ENCODE measurements at places on chromosomes 2 and 18.

GRCh38 chr2:170218456-170218855 lies 40.5 kb downstream of the MYO3B start:
- no peak for DNase-seq

DNA sequence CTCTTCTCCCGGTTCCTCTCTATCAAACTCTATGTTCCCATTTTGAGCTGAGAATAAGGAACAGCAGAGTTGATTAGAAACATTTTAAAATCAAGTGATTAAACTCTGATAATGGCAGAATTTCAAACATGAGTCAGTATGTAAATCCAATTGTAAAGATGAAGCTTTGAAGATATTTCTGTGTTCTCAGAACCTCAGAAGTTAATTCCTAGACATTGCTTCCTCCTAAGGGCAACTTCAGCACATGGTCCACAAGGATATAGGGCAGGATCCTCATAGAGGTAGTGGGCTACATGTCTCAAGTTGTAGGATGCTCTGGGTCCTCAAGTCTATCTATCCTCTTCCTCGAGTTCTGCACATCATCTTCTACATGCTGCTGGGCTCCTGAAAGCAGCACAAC lies 46.3 kb downstream of the QPCT start:
- no peak for DNase-seq

- no peak for DNase-seq
Observed at GRCh38 chr2:58497168-58497567, 256.0 kb upstream of the FANCL start.

- DNase-seq, result no peak
Observed at GRCh38 chr2:238125127-238125885, 13.2 kb upstream of the KLHL30 start.

- no peak for DNase-seq
Observed at GRCh38 chr2:224780106-224780505, 63.9 kb upstream of the CCDC195 start.

GRCh38 chr2:219636144-219636915 lies 8.9 kb downstream of the SLC4A3 start:
- no peak for DNase-seq

- peak; percentile 81 for DNase-seq
Observed at GRCh38 chr2:201128933-201129505, 13.1 kb downstream of the CFLAR start.

GRCh38 chr2:56299171-56299691 lies 115.4 kb downstream of the CCDC85A start:
- no peak for DNase-seq

DNA sequence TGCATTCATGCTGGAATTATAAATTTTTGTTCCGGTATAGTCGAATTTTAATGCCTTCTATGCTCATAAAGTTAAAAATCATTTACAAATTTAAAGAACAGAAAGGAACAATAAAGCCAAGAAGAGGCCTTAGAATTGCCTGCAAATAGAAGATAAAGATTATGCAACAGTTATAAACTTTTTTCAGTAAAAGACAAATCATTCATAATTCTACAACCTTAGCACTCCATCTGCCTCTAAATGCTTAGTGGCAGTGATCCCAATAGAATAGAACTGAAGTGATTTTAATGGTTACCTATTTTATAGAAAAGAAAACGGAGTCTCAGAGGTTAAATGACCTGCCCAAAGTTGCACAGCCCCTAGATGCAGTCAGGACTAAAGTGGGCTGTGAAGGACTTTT lies 211.2 kb downstream of the AGPS start:
- DNase-seq, result no peak

DNA sequence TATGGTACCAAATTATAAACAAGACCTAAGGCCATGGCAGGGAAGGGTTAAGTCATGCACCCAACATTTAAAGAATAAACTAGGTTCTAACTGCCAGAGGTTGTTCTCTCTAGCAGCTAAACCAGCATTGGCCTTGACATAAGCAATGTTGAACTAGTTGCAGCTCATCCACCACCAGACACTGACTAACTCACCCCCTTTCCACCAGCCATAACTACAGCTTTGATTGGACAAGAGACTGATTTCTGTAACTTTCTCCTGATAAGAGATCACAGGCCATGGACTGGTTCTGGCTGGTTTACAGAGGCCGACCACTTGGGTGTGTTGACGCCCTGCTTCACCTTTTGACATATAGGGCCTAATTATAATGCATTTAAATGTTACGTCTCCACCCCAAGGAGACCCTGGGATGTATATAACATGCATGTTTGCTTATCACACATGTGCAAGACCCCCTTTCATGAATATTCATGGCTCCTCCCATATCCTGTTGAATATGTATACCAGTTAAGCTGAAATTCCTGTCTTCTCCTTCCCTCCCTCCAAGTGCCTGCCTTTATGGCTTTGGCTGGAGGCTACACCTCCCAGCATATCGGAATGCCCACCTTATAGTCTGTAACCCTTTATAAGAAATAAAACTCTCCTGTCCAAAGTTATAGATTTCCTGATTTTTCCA lies 75.9 kb downstream of the MRPS9 start:
- DNase-seq, result no peak

GRCh38 chr2:203562268-203562667 lies 27.2 kb upstream of the RAPH1 start:
- DNase-seq, result no peak

- no peak for DNase-seq
Observed at GRCh38 chr18:26706911-26707351, 158.6 kb downstream of the AQP4 start.
